ENCODE measurements at places on chromosomes 13 and 19.

DNA sequence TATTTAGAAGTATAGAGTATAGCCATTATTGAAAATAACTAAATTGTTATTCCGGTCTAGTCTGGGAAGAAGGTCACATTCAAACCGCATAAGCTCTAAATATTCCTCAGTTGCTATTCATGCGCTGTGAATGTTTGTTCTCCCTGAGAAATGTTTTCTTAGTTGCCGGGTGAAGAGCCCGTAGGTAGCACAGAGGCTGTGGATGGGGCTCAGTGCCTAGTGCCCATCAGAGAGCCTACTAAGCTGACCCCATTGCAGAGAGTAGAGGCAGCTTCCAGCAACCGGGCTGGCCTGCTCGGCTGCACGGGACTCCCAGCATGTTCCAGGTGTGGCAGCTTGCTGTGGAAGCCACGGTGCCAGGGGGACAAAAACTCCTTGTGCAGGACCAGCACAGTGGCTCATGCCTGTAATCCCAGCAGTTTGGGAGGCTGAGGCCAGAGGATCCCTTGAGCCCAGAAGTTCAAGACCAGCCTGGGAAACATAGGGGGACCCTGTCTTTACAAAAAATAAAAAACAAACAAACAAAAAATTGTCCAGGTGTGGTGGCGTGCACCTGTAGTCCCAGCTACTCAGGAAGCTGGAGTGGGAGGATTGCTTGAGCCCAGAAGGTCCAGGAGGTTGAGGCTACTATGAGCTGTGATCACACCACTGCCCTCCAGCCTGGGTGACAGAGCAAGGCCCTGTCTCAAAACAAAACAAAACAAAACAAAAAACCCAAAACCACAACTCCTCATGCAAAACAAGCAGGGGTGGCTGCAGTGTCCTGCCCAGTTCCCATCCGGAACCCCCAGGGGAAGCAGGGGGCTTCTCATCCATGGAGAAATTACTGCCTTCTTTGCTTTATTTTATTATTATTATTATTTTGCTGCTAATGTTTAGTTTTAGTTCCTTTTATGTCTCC lies 82.5 kb downstream of the KCTD15 start:
- DNase-seq, result no peak

DNA sequence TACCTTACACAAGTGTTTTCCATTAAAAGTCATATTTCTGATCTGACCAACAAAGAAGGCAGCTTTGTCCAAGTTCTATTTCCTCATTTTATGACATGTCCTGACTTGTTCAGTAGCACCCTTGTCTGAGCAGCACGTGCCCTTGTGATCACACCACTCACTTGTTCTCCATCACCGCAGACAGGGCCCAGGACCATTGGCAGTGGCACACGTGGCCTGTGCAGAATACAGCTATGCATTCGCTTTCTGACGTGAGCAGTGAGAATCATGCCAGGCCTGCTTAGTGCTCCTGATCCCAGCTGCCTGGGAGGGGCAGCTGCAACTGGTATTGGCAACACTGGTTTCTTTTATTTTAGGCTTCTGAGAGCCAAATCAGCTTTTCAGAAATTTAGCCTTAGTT lies 134.2 kb downstream of the FRY start:
- peak; percentile 53 for DNase-seq

DNA sequence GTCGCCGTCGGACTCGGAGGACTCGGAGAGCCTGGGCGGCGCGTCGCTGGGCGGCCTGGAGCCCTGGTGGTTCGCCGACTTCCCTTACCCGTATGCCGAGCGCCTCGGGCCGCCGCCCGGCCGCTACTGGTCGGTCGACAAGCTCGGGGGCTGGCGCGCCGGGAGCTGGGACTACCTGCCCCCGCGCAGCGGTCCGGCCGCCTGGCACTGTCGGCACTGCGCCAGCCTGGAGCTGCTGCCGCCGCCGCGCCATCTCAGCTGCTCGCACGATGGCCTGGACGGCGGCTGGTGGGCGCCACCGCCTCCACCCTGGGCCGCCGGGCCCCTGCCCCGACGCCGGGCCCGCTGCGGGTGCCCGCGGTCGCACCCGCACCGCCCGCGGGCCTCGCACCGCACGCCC lies 2.5 kb upstream of the GRWD1 start:
- no peak for DNase-seq

DNA sequence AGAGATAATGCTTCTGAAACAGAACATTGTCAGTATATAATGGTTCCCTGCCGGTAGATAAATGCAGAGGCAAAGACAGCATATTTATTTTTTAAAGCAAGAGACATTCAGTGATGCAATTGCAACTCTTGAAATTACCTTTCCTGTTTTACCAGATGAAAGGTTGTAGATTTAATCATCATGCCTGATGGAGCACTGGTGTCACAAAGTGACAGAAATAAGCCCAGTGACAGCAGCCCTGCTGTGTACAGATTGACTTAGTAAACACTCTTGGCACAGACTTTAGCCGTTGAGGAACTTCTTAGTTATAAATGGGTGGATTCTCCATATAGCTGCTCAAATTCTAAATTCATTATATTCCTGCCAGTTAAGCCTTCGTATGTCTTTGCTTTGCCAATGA lies 172.5 kb downstream of the ITGBL1 start:
- no peak for DNase-seq

GRCh38 chr13:75264611-75265010 lies 217.4 kb downstream of the TBC1D4 start:
- no peak for DNase-seq

GRCh38 chr19:41927497-41928192 lies 604 bp downstream of the ERFL start:
- no peak for DNase-seq

DNA sequence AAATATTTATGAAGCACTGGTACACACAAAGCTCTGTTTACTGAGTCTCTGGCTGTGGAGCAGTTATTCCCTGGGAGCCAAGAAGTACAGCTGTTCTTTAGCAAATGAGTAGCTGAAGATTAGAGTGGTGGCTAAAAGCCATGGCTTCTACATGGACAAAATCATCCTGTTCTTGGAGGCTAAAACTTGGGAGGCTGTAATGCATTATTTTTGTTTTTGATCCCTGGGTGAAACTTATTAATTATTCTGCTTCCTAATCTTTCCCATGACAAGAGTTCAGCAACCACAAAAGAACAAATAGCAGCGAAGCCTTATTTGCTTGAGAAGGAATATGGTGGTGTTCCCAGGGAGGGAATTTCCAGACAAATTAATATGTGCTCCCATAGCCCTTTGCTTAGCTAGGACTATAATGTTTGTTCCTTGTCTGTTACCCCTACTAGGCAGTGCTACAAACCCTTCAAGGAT lies 109.5 kb downstream of the DCT start:
- no peak for DNase-seq

DNA sequence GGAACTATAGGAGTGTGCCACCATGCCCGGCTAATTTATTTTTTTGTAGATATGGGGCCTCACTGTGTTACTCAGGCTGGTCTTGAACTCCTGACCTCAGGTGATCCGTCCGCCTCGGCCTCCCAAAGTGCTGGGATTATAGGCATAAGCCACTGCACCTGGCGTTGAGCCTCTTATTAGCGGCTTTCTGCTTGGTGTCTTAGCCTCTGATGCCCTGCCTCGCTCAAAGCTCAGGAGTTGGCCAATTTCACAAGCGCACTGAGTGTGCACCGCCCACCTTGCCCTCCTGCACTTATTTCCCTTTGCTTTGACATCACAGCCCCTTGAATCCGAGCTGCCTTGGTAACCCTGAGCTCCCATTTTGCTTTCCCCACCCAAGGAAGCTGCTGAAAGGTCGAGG lies 10.1 kb downstream of the YIPF2 start:
- DNase-seq, result no peak

DNA sequence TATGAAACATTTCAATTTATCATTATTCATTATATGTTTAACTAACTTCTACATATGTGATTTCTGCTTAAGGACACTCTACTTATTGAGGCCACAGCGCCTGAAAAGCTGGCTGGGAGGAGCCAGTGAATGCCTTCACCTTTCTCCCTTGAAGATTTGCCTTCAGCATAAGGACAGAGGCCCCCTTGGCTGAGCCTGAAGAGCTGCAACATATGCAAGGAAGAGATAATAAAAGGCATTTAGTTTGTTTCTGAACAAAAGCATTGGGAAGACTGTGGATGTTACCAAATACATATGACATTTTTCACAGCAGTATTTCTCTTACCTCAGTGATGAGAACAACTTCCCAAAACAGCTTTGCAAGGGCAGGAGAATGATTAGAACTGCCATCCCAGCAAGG lies 92.1 kb downstream of the ABCC4 start:
- DNase-seq, result no peak

DNA sequence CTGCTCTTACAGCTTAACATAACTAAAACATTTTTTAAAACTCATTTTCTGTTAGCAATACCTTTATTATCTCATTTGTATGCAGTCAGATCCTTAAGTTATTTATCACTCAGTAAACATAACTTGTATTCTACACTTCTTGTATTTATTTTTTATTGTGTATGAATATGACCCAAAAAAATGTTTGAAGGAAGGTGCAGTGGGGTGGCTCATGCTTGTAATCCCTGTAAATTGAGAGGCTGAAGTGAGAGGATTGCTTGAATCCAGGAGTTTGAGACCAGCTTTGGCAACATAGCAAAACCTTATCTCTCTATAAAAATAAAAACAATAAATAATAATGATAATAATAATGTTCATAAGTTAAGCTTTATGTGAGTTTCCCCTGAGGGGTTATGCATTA lies 1004.8 kb downstream of the SLITRK5 start:
- no peak for DNase-seq

DNA sequence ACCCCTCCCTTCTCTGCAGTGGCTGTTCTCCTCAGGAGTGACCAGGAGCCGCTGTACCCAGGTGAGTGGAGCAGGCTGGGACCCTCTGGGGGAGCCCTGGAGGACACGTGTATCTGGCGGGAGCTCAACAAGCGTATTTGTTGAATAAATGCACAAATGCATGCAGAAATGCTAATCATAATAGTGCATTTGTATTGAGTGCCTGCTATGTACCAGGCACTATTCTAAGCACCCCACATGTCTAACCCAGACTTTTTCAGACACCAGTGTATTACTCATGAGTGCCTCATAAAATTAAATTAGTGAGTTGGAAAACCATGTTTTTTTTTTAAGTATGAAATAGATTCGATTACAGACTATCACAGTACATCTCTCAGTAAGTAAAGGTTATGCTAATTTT lies 7.9 kb downstream of the HPN start:
- DNase-seq, result no peak

DNA sequence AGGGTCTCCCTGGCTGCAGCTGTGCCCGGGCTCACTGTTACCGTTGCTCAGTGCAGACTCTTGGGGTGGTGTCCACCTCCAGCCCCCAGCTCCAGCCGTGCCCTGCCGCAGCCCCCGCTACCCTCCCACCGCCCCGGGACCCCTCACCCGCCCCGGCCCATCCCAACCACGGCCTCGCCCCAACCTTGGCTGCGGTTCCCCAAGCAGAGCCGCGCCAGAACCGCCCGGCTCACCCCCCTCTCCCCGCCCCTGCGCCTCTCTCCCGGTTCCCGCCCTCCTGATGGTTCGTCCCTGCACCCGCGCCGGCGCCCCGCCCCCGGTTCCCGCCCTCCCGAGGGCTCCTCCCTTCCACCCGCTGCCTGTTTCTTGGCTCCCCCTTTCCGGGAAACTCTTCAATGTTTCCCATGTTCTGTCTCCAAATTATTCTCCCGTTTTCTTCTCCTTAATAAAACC lies 40.3 kb downstream of the ANKRD10 start:
- DNase-seq, result peak; percentile 35

DNA sequence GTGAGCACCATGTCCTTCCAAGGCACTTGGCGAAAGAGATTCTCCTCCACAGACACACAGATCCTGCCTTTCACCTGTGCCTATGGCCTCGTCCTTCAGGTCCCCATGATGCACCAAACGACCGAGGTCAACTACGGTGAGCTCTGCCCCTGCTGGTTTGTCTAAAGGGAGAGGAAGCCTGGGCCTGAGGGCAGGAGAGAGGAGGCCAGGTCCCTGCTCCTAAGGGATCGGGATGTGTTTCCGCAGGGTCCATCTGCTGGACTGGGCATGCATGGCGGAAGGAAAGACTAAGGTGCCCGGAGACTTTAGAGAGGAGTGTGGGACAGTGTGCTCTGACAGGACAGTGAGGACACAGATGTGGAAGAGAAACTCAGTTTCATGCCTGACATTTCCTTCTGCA lies 7.6 kb downstream of the SERPINE3 start:
- no peak for DNase-seq

DNA sequence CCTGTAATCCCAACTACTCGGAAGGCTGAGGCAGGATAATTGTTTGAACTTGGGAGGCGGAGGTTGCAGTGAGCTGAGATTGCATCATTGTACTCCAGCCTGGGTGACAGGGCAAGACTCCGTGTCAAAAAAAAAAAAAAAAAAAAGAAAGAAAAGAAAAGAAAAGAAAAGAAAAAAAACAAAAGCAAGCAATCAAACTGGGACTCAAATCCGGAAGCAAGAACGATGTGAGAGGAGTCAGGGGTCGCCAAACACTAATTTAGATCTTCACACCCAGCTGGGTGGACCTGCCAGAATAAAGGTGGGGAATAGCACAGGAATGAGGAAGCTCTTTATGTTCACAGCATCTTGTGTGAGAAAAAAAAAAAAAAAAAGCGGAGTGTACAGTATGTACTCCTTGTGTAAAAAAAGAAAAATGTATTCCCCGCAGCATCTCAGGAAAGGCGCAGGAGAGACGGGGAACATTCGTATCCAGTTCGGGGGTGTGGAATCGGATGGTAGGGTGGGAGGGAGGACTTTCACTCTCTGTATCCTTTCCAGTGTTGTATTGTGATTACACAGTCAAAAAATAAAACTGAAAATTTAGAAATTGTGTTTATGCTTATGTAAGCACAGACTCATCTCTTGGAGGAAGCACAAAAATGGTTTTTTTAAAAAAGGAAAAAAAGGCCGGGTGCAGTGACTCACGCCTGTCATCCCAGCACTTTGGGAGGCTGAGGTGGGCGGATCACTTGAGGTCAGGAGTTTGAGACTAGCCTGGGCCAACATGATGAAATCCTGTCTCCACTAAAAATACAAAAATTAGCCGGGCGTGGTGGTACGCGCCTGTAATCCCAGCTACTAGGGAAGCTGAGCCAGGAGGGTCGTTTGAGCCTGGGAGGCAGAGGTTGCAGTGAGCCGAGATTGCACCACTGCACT lies 7.6 kb downstream of the DNAJB1 start:
- DNase-seq, result peak; percentile 59

DNA sequence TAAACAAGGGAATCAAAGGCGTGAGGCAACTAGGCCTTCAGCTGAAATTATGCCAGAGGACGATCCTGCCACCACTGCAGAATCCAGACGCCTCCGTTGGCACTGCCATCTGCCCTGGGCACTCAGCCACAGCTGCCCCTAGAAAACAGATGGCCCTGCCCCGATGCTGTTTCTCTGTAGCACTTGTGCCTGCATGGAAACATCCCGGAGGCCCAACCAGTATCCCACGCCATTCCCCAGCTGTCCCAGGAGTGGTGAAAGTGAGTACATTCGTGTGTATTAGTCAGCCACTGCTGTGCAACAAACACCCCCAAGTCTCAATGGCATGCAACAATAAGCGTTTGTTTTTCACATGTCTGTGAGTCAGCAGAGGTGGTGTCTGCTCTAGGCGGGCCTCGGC lies 8.9 kb upstream of the CRTC1 start:
- no peak for DNase-seq

Measured in KBM-7 (cell line).